ENCODE measurements at places on chromosomes 2 and 18.

- no peak for DNase-seq
These were observed 2126.9 kb upstream of the CELF4 start for GRCh38 chr18:39692367-39693015.

GRCh38 chr2:128714851-128715312 lies 396.2 kb upstream of the HS6ST1 start:
- DNase-seq, result no peak

- no peak for DNase-seq
These were observed 227.4 kb upstream of the CHST9 start for GRCh38 chr18:27412556-27412955.

DNA sequence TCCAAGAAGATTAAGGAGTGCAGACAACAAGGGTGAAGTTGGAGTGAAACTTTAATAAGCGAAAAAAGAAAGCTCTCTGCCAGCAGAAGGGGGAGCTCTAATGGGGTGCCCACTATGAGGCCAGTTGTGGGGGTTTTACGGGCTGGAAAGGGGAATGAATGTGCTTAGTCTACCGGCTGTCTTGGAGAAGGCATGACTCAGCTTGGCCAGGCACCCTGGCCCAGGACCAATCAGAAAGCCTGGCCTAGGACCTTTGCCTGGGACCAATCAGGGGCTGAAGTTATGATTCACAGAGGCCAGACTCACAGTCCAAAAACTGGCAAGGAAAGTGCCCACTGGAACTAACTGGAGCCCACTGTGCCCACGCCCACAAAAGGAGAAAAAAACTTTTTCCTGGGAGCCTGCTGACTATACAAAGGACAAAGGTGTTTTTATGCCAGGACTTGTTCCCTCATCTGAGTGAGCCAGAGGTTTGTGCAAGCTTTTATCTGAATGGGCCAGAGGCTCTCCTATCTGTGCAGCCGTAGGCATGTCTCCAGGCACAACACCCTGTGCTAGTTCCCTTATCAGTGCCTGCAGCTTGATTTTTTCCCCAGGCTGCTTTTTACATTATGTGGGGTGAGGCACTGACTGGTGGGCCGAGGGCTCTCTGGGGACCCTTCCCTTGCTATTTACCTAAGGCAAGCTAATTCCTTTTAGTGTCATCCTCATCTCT lies 18.6 kb downstream of the CMPK2 start:
- DNase-seq, result no peak

GRCh38 chr18:66867653-66868052 lies 263.8 kb upstream of the CDH19 start:
- no peak for DNase-seq

DNA sequence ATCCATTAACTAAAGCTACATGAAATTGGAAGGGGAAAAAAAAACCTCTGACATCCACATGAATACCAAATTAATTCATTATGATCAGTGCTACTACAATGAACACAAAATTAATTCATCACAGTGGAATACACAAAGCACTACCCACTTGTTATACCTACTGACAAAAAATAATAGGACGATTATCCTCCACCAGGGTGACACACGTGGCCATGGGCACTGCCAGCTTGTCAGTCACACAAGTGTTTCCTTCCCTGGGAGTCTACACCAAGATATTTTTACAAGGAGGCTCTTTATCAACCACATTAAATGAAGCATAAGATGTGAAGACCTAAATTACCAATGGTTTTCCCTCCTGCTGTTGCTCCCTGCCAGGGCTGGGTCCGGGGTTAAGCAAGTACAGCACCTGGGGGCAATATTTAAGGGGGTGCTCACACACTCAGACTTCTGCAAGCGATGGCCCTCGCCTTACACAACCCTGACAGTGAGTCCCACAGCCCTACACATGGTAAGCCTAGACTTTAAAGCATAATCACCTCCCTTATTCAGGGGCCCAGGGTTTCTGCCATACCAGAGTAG lies 90.1 kb downstream of the TCF4 start:
- DNase-seq, result no peak

- DNase-seq, result no peak
These were observed 22.2 kb upstream of the ASNSD1 start for GRCh38 chr2:189639007-189639609.

GRCh38 chr2:167908786-167909185 lies 338.6 kb downstream of the STK39 start:
- DNase-seq, result no peak

Data from NCI-H1092 (cell line).